ENCODE measurements at places on chromosomes 11 and 22.
A peak's percentile ranks its signal among the peaks of the same experiment; 100 is the strongest.

GRCh38 chr22:46672731-46673130 lies 52.5 kb downstream of the GRAMD4 start:
- no peak for DNase-seq

- DNase-seq = no peak
Measured at GRCh38 chr11:98296091-98296880, 724.5 kb upstream of the CNTN5 start.

DNA sequence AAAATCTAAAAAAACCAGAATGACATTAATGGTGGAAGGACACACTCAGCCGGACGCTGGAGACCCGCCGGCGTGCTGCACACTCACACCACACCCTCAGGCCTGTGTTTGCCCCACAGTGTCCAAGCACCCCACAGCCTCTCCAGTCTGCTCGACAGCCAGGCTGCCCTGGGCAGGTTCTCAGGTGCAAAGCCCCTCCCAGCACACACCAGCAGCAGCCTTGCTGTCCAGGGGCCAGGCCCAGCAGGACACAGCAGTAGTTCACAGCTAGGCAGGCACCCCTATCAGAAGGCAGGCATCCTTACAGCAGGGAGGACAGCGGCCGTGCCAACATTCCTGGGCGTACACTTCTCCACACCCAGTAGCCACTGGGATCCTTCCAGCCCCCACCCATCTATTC lies 1.7 kb upstream of the SLC25A1 start:
- DNase-seq = no peak

DNA sequence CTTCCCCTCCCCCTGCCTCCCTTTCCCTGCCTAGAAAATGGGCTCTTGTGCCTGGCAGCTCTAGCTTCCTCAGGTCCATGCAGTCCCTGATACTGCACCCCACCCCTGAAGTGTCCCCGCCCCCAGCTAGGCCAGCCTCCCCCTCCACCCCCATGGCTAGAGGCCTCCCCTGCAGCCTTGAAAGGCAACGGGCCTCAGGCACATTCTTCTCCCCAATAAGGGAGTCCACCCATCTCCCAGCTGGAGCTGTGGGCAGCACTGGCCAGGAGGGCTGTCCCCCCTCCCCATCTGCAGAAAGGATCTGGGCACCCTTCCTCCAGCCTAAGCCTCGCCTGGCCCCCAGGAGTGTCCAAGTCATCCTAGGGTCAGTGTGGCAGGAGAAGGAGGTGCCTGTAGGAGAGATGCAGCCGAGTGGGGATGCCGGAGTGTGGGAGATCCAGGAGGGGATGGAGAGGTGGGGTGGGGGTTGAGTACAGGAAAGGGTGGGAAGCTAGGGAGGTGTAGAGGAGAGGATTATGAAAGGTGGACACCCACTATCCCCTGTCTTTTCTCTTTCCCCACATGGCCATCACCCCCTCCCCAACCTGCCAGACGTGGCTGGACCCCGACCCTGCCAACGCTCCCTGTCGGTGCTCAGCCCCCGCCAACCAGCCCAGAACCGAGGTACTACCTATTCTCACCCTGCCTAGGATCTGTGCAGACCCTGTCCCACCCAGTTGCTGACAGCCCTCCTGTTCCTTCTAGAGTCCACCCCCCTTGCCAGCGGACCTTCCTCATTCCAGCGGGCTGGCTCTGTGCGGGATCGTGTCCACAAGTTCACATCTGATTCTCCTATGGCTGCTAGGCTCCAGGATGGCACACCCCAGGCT lies 9.3 kb downstream of the SMTN start:
- no peak for DNase-seq

GRCh38 chr11:279966-280705 lies 1.9 kb downstream of the NLRP6 start:
- DNase-seq = peak; percentile 81

DNA sequence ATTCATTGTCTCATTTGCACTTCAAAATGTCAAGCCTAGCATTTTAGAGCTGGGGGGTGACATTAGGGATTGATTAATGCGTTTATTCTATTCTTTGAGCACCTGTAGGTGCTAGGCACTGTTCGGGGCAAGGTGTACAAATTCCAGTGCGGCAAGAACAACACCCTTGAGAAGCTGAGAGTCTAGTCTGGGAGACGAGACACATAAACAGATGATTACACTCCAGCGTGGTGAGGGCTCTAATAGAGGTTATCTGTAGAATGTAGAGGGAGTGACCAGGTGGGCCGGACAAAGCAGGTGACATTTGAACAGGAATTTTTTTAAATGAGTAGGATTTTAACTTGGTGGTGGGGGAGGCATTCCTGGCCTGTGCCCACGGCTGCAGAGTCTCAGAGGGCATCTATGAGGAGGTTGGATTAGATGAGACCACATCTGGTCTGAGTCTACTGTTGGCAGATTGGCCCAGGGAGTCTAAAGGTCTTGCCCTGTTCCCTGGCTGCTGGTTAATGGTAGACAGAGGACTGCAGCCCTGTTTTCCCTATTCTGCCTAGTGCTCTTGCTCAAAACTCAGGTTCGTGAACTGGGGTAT lies 970 bp downstream of the CAT start:
- DNase-seq = no peak

GRCh38 chr11:71995726-71996291 lies 2.9 kb upstream of the IL18BP start:
- no peak for DNase-seq

GRCh38 chr22:32628628-32629572 lies 154.3 kb downstream of the FBXO7 start:
- no peak for DNase-seq

GRCh38 chr11:109978895-109979294 lies 114.3 kb upstream of the ZC3H12C start:
- no peak for DNase-seq

DNA sequence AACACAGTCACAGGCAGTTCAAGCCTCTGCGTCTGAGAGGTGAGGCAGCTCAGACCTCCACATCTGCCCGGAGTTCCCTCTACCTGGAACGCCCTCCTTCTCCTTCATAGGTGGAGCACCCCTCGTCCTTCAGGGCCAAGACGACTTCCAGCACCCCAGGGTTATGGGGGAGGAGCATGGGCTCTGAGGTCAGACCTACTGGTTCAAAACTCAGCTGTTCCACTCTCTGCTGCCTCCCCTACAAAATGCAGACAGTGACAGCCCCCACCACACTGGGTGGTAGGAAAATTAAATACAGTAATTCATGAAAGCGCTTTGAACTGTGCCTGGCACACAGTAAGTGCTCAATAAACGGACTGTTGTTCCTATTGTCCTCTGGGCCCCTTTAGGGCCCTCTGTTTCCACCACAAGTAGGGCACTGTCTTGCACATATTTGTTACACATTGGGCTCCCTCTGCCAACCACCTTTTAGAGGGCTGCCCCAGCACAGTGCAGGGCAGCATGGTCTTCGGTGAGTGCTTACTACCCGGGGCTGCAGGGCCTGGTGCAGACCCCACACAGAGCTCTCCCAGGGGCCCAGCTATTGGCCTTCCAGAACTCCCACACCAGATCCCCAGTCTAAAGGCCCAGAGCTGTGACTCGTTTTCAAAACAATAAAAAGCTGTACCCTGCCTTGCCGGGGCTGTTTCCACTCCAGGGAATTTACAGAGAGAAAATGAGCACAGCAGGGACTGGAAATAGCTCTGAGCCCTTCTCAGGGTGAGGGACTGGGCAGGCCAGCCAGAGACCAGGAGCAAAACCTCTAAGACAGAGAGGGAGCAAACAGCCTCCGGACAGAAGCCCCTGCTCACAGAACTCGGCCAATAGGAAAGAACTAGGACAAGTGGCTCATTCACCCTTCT lies 2.5 kb downstream of the TMEM184B start:
- no peak for DNase-seq

DNA sequence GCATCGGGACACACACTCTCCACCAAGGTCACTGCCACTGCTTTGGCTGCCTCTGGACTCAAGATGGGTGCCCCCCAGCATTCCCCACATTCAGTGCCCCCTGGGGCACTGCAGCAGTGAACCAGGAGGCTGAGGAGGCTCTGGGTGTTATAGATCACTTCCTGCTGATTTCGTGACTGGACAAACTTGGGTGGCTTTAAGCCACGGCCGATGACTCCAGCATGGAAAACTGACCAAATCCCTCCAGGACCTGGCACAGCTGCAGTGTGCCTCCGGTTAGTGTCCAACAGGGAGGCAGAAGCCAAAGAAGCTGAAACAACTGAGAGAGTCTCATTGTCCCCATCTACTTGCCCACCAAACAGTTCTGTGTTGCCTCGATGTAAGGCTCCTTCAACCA lies 1.2 kb upstream of the GANAB start:
- no peak for DNase-seq

DNA sequence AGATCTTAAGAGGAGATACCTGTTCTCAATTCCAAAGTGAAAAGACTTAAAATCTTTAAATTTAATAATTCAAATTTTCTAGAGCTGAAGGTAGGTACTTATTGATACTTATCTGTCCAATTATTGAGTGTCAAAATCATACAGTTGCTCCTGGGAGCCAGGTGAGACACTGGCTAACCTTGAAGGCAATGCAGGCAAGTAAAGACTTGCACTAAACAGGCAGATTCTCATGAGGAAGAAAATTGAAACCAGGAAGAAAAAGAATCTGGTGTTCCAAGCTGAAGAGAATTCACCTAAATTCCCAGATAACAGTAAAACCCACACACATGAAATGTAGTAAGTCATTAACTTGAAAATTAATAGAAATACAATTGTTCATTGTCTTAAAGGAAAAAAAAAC lies 30.3 kb downstream of the VSIG10L2 start:
- no peak for DNase-seq

GRCh38 chr11:9750551-9750950 lies 86.7 kb downstream of the SWAP70 start:
- no peak for DNase-seq

DNA sequence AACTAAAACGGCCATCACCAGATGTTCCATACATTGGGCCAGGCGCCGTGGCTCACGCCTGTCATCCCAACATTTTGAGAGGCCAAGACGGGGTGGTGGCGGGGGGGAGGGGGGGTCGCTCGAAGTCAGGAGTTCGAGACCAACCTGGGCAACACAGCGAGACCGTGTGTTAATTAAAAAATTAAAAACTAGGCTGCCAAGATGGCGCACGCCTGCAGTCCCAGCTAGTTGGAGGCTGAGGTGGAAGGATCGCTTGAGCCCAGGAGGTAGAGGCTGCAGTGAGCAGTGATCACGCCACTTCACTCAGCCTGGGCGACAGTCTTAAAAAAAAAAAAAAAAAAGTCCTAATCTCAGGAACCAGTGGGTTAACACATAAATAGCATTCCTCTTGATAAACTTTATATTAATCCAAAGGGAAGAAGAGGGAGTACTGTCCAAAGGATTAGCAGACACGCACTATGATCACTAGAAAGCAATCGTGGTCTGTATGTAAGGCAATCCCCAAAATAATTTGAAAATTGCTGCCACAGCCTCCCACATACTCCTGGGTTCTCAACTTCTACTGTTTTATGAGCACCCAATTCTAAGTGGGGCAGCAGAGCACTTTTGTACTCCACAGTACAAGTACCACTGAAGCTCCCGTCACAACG lies 604 bp downstream of the PUS3 start:
- no peak for DNase-seq
